ENCODE measurements at places on chromosomes 1 and 21.

DNA sequence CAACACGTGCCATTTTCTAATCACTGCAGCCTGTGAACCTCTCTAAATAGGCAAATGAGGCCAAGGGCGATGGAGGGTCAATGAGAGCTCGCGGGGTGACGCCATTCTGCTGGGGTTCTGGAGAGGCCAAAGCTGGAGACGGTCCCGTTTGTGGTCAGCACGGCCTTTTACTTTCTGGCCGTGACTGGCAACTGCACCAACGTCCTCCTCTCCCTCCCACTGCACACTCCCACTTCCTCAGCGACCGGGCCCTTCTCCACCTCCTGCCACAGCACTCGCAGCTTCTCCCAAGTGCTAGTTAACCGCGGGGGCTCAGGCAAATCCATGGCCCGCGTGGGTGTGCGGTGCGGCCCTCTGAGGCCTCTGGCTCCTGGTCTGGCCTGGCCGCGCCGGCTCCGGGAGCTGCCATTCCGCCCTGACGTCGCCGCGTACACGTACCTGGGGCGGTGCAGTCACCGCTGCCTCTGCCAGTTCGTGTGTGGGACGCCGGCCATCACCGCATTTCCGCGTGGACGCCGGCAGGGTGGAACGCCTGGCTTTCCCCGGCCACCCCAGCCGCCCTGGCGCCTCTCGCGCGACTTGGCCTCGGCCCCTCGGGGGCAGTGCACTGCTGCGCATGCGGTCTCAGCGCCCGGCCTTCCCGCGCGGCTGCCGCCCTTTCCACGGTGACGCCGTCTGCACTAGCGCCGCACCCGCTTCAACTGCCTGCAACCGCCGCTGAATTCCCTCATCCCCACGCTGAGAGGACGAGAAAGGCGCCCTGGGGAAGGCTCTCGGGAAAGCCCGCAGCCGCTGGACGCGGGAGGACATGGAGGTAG, 18.2 kb downstream of the OR2C3 start:
- no peak for DNase-seq

- no peak for DNase-seq
These were observed 38.4 kb downstream of the NRIP1 start for GRCh38 chr21:15026370-15026769.

GRCh38 chr1:82634266-82634665, 833.5 kb downstream of the ADGRL2 start:
- no peak for DNase-seq

DNA sequence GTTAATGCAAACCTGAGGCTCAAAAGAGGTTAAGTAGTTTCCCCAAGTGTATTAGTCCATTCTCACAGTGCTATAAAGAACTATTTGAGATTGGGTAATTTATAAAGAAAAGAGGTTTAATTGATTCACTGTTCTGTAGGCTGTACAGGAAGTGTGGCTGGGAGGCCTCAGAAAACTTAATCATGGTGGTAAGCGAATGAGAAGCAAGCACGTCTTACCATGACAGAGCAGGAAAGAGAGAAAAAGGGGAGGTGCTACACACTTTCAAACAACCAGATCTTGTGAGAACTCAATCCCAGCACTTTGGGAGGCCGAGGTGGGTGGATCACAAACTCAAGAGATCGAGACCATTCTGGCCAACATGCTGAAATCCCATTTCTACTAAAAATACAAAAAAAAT, 38.5 kb upstream of the RXRG start:
- DNase-seq: no peak

GRCh38 chr1:161066694-161067093, 3.0 kb downstream of the ARHGAP30 start:
- no peak for DNase-seq

DNA sequence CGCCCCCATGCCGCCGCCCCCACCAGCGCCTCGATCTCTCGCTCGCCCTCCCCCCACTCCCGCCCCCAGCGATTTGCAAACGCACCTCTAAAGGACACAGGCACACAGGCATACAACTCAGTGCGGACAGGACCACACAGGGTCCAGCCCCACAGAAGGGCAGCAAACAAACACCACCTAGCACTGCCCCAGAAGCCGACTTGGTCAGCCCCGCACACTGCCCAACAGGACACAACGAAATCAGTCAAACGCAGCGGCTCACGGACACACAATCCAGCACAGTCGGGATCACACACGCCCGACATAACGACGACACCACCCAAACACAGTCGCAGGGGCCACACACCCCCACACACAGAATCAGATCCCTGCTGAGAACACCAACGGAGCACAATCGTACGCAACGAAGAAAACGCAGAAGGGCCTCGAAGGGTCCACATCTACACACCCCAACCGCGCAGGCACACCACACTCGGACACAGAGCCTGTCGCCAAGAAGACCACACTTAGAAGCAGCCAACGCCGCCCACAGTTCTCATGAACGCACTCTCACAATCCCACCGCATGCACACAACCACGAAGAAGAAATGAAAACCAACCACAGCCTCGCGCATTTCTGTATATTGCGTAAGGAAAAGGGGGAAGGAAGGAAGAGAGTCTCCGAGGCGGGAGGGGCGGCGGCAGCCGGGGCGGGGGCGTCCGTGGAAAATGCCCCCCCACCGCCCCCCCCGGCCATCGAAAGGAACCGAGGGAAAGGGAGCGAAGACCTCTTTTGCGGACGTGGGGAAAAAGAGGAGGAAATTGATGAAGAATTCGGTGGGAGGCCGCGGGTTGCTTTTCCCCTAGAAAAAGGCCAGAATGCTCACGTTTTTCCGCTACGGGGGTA, 481 bp downstream of the TAL1 start:
- DNase-seq: no peak

DNA sequence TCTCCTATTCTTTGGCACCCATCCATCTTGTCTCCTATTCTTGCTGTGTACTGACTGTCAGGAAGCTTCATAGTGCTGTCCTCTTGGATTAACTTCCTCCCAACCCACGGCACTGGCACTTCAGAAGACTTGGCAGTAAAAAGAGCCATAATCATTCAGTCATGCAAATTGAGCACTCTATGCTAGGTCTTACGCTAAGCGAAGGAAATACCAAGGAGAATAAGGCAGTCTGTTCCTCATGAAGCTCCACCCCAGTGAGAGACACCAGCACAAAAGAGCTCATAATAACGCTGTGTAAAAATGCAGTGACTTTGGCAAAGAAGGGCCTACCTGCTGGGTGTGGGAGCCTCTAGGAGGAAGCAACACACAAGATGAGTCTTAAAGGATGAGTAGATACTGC, 67.1 kb downstream of the GFI1 start:
- DNase-seq: no peak

DNA sequence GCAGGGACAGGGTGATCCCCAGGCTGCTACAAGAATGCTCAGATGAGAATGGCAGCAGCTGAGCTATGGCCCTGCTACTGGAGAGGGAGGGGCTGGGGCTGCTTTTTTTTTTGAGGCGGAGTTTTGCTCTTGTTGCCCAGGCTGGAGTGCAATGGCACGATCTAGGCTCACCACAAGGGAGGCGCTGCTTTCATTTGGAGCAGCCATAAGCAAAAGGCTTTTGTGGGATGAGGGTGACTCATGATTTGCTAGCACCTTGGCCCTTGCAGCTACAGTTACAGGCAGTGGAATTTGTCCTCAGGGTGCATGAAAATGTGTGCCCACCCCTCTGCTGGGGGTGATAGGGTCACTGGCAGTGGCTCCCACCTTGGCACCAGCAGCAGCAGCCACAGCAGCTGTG, 32.4 kb upstream of the CYP4A22 start:
- no peak for DNase-seq

GRCh38 chr21:41784456-41785102, 17.7 kb upstream of the RIPK4 start:
- no peak for DNase-seq

DNA sequence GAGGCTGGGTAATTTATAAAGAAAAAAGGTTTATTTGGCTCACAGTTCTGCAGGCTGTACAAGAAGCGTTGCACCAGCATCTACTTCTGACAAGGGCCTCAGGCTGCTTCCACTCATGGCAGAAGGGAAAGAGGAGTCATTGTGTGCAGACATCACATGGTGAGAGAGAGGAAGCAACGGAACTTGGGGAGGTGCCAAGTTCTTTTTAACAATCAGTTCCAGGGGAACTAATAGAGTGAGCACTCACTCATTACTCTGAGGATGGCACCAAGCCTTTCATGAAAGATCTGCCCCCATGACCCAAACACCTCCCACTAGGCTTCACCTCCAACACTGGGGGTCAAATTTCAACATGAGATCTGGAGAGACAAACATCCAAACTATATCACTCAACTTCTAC, 77.2 kb downstream of the DDAH1 start:
- no peak for DNase-seq
